Omental fat pad (tissue), 4 donors: ENCODE measurements at places on chromosomes 11 and 22. TPM values are rescaled to one million over a fixed set of nuclear protein-coding genes. Genes with fewer than 3 reads are reported as not detected.

Gene DDI1
- total RNA-seq: not detected

Gene CDC42BPG
- 0.19 TPM for total RNA-seq

Gene AQP11
- total RNA-seq: 1.0 TPM

Gene MS4A7
- total RNA-seq: 222 TPM

Gene SAA1
- 1,717 TPM for total RNA-seq

Gene CNTN5
- total RNA-seq: not detected

Gene SCGB1C1
- not detected for total RNA-seq

Gene NELL1
- 1.3 TPM for total RNA-seq

Gene BDNF
- 1.2 TPM for total RNA-seq

Gene MYBPC3
- 0.79 TPM for total RNA-seq

Gene HSPB2
- not detected for total RNA-seq

Gene CARD16
- 11.3 TPM for total RNA-seq

Gene SELENOM
- total RNA-seq: 346 TPM

Gene TKFC
- 16.0 TPM for total RNA-seq

Gene MRGPRE
- total RNA-seq: not detected

Gene TMA7B
- not detected for total RNA-seq
